Dermis microvascular lymphatic vessel endothelial cell (primary cell): ENCODE measurements at places on chromosomes 3 and 15.

- peak; percentile 20 for DNase-seq
Measured at GRCh38 chr3:10223676-10224639, 24.3 kb upstream of the TATDN2 start.

DNA sequence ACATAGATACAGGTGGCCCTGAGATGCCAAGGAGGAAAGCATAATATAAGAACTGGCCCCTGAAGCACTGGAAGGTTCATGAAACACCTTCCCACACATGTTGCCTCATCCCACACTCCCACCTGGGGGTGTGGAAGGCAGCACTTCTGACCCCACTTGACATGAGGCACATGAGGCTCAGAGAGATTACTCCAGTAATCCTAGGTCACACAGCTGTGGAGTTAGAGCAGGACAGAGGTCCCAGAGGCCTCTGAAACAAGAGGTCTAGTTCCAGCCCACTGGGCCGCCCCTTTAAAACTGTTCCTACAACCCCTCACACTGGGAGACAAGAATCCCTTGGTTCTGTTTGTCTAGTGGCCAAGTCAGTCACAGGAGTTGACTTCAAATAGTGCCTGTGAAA is 7.2 kb downstream of the SSUH2 start:
- no peak for DNase-seq

- no peak for DNase-seq
Measured at GRCh38 chr15:61295239-61295638, 66.1 kb upstream of the RORA start.

DNA sequence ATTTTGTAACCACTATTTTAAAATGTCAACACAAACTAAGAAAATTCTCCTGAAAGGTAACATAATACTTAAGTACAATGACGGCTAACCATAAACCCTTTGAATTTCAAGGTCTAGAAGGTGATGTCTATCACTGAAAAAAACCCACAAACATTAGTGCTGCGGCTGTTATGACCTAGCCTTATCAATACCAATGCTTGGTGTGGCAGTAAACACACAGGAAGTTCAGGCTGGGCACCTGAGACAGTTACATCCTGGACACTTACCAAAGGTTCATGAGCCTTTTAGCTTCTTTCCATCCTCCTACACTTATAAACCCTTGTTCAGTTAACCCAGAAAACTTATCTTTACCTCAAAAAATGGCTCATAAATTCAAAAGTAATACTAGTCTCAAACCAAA is 5.8 kb downstream of the HSPBAP1 start:
- no peak for DNase-seq

- DNase-seq, result no peak
Measured at GRCh38 chr3:64520334-64520733, 167.5 kb downstream of the ADAMTS9 start.

DNA sequence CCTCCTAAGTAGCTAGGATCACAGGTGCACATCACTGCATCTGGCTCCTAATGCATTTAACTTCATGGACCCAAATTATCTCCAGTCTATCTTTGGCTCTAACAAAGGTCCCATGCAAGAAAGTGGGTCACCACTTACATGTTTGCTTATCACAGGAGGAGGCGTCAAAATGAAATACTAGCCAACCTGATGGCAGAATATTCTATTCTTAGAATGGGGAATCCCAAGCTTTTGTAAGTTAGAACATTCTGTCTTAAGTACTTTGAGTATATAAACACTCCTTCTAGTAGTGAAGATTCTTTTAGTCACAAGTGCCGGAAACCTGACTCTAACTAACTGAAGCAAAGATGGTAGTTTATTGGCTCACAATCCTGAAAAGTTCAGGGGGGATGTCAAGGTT is 72.0 kb upstream of the ADAMTS9 start:
- DNase-seq, result no peak

DNA sequence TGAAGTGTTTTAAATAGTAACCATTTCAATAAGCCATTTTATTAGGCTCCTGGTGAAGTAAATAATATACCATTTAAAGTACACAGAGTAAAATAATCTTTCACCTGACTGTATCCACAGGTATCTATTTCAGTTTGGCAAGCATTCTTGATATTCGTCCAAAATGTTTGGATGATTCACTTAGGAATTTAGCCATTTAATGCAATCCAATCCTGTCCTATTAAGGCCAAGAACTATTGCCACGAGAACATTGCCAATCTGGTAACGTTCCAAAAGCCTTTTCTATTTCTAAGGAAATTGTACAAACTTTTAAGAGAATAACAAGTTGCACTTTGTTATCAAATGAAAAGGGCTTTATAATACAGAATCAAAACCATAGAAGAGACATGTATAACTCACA is 209.8 kb upstream of the THRB start:
- DNase-seq, result no peak

DNA sequence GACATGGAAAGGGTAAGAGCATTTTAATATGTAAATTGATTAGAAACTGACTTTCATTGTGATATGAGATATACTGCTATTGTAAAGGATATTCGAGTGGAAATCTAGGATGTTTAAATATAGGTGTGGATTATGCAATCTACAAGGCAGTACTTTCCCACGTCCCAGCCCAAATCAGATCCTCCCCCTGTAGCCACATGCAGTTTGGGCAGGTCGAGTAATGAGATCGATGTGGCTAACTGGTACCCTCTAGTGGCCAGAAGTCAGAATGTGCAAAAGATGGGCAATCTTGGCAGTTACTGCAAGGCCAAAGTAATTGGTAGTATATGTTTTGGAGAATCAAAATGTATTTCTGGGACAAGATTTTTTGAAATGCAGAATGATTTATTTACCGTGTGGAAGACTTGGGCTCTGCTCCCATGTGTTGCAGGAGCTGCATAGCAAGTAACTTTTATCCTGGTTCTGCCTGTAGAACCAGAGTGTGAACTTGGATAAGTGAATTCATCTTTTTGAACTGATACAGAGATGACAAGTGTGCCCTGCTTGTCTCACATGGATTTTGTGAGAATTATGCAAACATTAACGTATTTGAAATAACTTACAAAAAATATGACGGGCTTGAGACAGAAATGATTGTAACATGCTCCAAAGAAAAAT is 94.5 kb upstream of the ADAMTSL3 start:
- DNase-seq, result peak; percentile 62

DNA sequence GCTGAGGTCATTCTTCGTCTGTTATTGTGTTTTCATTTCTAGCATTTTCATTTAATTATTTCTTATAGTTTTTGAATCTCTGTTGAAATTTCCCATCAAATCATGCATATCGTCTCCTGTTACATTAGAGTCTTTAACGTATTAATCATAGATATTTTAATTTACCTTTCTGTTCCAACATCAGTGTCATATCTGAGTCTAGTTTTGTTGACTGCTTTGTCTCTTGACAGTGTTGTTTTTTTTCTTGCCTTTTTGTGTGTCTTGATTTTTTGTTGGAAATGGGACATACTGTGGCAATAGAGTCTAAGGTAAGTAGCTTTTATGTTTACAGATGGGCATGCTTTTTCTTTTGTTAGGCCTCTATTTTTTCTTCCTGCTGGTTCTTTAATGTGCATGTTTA is 286.8 kb upstream of the THRB start:
- DNase-seq, result no peak

- DNase-seq, result no peak
Measured at GRCh38 chr3:29747991-29748390, 467.1 kb downstream of the RBMS3 start.

GRCh38 chr3:8709801-8710507 is 23.6 kb upstream of the CAV3 start:
- no peak for DNase-seq

- DNase-seq, result no peak
Measured at GRCh38 chr15:89203705-89204273, 17.6 kb downstream of the RLBP1 start.

- no peak for DNase-seq
Measured at GRCh38 chr15:57033715-57034439, 115.4 kb downstream of the TCF12 start.

DNA sequence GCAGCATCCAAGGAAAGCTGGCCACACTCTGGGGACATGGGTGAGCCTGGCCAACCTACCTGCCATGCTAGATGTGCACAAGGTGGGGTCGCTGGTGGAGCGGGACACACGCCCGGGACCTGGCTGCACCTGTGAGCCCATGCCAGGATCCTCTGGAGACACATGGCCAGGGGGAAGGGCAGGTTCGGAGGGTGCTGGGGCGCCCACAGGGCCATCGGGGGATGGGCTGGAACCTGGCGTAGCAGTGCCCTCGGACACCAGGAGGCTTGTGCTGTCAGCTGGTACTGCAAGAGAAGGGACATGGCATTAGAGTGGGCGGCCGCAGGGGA is 143.4 kb downstream of the NSMCE3 start:
- DNase-seq, result no peak

GRCh38 chr3:141875374-141875892 is 1.0 kb upstream of the ATP1B3 start:
- peak; percentile 65 for DNase-seq

GRCh38 chr3:12972781-12973702 is 100.2 kb downstream of the IQSEC1 start:
- DNase-seq, result no peak

DNA sequence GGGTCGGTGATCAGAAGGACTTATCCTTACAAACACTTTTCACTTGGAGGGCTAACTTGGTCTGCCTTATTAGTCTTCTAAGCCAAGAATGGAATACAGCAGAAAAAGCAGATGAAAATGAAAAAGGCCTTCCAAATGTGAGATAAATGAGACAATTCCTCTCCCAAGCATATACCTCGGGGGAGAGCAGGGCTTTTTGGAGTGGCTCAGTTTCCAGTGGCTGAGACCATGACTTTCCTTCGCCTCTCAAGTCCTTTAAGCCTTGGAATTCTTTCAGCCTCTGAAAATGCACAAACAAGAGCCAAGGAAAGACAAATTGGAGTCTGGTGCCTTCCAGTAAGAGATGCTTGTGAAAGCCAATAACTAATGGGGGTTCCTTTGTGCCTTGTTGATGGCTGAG is 130.9 kb downstream of the DTWD1 start:
- no peak for DNase-seq

DNA sequence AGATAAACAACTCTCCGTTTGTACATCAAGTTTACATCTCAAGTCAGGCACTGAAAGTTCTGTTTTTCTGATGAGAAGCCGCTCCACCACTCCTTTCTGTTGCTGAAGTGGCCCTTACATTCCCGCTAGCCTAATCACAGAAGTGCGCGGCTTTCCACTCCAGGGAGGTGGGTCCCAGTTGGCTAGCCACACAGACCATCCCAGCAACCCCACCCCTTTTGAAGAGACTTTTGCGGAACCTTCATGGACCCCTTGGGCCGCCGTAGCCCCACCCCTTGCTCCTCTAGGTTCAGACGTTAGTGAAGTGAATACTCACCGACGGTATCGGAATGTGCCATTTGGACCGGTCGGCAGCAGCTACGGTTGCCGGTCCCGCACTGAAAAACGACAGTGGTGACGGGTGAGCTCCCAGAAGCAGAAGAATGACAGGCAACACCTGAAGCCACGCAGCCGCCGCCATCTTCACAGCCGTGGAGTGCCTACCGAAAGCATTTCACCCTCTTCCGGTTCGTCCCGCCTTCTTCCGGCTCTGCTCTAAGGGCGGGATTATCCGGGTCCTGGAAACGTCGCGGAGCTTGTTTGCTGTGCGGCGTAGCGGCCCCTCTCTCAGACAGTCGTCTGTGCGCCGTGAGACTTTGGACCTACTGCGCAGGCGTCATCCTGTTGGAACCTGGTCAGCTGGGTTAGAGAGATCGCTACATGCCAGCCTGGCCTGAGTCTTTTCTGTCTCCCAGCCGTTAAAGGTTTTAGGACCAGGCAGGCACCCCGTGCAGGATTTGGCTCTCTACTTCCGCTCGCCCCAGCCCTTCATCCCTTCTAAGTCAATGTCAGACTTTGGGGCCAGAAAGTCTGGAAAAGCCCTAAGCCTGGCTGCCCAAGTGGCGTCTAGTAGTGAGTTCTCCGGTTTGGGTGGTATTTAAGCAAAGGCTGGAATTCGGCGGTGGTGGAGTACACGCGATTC is at the start of the genes GANC and TMEM87A:
Gene GANC (plus strand): TSS at position 263 of the 961 bp plus-strand sequence. CDS start 1,281 bp downstream, outside the sequence.
Gene TMEM87A (minus strand): TSS at position 495 of the 961 bp plus-strand sequence. CDS start 35 bp downstream, at position 460.
- DNase-seq, result peak; percentile 98

GRCh38 chr3:15384510-15385237 is 42.7 kb downstream of the METTL6 start:
- no peak for DNase-seq

- DNase-seq, result no peak
Measured at GRCh38 chr3:24601066-24601939, 106.7 kb upstream of the THRB start.

DNA sequence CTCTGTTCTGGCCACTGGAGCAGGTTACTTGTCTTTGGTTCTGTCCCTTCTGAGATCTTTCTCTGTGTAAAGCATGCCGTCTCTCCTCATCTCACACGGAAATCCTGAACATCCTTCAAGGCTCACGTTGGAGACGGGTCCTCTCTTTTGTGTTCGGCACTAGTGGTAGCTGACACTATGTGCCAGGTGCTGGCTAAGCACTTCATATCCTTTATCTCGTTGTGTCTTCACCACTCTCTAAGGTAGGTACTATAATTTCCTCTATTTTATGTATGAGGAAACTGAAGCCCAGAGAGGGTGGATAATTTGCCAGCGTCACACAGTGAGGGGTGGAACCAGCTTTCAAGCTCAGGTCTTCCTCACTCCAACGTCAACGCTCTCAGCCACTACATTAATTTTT is 1.2 kb downstream of the IFT122 start:
- no peak for DNase-seq

- DNase-seq, result no peak
Measured at GRCh38 chr3:170865209-170866094, 4.5 kb downstream of the RPL22L1 start.

GRCh38 chr3:40793730-40794129 is 269.0 kb downstream of the ZNF621 start:
- no peak for DNase-seq

DNA sequence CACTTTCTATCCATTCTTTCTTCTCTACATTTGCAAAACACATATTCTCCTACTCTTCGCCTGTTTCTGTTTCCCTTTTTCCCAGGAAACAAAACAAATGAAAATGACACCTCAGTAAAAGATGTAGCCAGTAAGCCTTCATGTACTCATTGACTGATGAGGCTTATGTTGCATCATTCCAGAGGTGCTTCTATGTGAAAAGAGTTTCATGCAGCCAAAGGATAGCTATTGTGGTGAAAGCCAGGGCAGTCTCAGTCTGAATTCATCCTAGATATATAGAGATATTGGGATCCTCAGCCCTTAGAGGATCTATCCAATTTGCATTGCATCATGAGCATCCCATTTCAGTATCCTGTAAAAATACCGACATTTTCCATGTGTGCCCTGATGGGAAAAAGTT is 267.3 kb downstream of the GAP43 start:
- DNase-seq, result no peak
